ENCODE measurements at places on chromosomes 7 and 10.

DNA sequence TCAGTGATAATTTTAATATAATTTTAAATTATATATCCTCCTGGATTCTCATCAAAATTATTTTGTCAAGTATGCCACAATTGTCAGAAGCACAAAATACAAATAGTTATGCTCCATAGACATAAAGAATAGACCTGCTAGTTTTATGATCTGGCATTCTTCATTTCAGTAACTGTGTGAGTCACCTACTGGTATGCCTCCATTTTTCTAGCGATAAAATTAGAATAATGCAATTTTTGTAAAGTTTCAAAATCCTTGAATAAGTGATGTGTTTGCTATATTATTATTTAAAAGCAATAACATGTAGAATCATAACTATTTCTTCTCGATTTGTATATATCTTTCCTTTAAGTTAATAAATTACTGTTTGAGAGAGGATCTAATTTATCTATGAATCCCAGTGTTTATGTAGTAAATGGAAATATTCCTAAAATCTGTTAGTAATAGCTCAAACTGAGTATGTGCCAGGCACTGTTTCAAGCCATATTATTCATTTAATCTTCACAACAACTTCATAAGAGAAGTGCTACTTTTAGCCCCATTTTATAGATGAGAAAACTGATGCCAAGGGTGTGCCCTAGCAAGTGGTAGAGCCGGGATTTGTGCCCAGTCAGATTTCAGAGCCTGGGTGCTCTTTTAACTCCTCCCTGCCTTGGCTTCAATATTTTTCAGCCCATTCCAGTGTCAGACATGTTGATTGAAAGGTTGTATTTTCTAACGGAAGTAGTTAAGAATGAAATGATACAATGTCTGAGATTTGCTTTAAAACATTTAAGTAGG is 38.4 kb downstream of the NET1 start:
- no peak for DNase-seq

GRCh38 chr10:61140765-61141392 is 196.9 kb upstream of the RHOBTB1 start:
- DNase-seq: peak; percentile 12

DNA sequence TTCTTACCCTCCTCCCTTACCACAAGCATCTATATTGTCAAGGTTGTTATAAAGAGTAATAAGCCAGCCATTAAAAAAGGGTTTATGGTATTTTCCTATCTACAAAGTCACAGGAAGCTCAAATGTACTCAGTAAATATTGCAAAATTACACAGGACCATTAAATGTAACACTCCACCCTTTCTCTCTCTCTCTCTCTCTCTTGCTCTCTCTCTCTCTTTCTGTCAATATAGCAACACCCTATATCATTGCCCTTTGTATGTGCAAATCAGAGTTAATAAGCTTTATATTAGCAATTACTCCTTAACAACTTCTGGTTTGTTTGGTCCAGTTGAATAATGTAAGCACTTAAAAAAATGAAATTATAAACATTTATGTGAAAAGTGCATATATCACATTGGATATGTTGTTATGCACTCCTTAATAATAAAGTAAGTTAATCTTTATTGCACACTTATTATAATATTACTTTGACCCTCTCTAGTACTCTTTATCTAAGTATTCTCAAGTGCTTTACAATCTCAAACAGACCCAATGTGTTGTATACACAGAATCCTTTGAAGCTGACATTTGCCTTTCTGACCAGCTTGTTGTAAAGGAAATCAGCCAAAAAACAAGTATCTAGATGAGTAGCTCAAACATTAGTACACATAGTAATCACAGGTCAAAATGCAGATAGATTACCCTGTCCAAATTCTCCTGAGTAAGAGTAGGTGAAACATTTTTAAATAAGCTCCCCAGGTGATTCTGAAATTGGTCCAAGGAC is 93.2 kb downstream of the CFTR start:
- DNase-seq: no peak

DNA sequence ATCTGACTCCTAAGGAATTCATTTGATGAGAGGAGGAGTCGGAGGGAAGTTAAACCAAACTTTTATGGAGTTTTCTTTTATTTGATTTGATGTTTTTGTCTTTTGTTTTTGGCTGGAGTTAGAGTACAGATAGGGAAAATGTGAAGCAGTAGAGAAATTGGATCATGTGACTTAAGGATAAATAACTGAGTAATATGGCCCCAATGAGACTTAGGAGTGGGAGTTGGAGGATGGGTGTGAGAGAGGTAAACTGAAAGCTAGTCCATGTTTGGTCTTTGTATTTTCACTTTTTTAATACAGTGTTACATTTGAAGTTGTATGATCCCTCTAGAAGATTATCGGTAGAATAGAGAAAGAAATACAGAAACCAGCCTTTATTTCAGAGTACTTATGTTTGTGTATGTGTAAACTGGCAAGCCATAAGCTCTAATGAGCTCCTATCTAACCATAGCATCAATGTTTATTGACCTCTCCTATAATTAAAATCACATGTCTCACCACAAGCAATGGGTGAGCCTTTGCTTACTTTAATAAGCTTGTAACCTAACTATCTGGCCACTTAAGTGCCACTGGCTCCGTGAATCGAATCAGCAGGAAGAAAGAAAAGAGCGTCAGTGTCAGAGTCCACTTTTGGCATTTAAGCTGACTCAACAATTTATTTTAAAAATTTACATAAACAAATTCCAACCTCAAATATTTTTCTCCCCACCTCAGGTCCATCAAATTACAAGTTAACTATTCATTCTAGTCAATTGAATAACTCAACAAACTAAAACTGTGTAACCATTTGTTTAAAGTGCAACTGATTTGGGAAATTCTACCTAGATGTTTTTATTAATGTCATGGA is 113.8 kb downstream of the EPDR1 start:
- DNase-seq: no peak

DNA sequence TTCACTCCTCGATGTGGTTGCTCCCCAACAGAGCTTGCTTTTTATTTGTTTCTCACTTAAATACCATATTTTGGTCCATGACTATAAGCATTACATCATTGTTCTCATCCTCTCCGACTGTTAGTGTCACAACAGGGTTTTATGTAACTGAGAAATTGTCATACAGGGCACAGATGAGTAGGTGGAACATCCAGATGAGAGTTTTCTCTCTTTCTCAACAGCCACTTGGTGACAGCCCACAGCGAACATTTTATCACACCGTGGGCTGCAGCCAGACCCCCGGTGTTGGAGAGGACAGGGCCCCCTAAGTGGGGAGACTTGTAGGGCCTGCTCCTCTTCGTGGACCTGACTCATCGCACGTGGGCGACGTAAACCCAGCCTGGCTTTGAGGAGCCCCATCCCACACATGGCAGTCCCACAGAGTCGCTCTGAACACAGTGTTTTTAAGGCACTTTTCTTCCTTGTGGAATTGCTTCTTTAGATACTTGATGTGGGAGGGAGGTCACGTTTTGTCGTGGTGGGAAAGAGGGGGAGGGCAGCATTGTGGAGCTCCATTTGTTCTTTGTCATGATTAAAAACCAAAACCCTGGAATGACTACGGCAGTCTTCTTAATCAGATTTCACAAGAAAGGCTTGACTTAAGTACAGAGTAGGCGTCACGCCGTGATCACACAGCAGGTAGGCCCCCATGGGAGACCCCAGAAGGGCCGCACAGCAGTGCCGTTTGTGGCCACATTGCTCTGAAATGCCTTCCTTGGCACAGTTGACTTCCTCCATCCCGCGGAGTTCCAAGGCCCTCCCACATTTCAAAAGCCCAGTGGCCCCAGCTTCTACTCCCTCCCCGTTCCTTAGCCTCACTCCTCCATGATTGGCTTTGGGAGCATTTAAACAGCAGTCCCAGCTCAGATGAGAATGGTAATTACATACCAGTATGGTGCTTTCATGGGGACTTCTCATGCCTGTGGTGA is 220.6 kb downstream of the CCDC3 start:
- no peak for DNase-seq

- DNase-seq: no peak
Measured at GRCh38 chr10:52551046-52551445, 221.5 kb downstream of the MBL2 start.

DNA sequence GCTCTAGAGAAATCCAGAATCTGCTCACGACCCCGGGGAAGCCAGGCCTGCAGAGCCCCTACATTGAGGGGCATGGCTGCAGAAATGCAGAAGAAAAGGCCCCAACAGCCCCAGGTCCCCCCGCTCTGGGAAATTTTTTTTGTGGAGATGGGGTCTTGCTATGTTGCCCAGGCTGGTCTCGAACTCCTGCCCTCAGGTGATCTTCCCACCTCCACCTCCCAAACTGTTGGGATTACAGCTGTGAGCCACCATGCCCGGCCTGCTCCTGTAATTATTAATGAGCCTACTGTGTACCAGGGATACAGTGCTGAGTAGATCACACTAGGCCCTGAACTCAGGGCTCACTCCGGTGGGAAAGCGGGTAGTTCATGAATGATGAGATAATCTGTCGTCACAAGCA is 29.9 kb downstream of the TNRC18 start:
- DNase-seq: no peak

DNA sequence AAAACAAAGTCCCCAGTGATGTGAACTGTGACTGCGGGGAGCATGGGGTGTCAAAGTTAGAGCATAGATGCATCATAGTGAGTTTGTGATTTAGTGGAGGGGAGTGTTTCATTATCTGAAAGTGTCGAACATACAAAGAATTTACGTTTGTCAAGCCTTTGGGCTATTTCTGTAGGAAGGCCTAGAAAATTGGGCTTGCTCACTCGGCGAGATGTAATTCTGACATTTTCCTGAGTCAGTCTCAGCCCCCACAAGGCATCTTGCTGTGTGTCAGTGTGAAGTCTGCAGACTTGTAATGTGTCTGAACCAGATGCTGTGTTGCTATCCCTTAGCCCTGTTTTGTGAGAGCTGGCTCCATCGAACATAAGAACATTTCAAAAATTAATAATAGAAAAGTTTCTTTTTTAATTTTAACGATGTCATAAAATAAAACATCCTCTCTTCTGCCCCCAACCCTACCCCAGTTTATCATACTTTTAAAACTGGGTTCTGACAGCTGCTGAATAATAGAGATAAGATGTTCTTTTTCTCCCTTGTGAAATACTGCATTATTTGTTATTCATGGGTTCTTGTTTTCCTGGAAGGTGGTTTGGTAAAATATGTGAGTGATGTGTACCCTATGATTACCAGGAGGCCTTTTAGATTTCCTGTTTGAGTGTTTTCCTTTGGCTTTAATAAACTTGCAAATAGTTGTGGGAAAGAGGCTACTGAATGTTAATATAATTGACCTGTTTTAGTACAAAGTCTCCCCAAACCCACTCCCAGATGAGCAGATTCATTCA is 207.4 kb downstream of the GPR158 start:
- no peak for DNase-seq

DNA sequence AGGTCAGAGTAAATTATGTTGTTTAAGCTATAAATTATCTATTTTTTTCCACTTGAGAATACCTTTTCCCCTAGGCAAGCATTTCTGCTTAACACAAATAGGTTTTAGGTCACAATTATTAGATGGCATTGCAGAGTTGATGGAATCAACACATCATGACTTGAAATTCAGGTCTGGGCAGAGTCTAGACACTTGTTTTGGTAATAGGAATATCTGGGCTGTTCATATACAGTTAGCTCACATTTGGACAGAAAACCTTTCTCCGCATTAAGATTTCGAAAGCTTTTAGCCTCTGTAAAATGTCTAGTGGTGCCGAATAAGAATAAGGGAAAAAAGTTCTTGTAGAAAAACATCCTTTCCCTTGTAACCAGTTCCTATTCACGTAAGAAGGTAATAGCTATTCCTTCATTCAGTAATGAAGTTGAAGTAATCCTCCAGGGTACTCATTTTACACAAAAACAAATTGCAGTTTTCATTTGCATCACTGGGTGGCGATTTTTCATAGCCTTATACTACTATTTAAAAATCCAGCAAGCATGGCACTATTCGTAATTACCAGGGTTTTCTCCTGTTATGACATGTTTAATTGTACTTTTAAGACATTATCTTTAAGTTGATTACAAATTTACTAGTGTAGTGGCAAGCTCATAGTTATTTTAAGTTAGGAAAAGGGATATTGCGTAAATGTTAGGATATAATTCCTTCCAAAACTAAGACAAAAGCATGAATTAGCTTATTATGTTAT is 37.0 kb downstream of the RPA3 start:
- DNase-seq: peak; percentile 47

GRCh38 chr7:128259131-128260061 is 18.3 kb downstream of the LEP start:
- no peak for DNase-seq

DNA sequence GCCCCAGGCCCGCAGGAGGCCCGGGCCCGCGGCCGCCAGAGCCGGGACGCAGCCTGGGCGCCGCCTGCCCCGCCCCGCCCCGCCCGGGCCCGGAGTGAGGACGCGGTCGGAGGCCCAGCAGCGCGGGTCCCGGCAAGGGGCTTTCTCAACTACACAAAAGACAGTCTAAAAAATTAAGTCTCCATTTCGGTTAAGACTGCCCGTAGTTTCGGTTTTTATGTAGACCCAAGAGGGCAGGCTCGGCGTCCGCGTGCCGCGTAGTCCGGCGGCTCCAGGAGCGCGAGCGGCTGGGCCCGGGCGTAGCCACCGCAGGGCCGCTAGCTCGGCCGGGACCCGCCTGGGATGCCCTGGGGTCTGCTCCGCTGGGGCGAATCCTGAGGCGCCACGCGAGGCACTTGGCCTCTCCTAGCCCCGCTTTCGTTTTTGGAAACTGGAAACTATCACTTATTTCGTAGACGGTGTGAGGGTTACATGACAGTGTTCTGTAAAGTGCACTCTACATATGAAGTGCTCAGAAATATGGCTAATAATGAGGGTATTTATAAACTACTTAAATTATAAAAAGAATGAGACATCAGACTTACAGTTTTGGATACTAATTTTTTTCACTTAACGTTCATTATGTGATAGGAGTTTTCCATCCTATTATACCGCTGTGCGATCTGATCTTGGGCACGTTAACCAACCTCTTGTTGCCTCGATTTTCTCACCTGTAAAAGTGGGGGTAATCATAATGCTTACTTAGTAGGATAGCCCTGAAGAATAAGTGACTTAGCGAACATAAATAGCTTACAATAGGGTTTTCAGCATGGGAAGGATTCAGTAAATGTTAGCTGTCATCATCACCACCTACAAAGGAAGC is 573 bp downstream of the BLVRA start:
- peak; percentile 31 for DNase-seq
